Pancreas (tissue), 10 donors: ENCODE measurements at places on chromosomes 6 and 20.
A peak's percentile ranks its signal among the peaks of the same experiment; 100 is the strongest.

DNA sequence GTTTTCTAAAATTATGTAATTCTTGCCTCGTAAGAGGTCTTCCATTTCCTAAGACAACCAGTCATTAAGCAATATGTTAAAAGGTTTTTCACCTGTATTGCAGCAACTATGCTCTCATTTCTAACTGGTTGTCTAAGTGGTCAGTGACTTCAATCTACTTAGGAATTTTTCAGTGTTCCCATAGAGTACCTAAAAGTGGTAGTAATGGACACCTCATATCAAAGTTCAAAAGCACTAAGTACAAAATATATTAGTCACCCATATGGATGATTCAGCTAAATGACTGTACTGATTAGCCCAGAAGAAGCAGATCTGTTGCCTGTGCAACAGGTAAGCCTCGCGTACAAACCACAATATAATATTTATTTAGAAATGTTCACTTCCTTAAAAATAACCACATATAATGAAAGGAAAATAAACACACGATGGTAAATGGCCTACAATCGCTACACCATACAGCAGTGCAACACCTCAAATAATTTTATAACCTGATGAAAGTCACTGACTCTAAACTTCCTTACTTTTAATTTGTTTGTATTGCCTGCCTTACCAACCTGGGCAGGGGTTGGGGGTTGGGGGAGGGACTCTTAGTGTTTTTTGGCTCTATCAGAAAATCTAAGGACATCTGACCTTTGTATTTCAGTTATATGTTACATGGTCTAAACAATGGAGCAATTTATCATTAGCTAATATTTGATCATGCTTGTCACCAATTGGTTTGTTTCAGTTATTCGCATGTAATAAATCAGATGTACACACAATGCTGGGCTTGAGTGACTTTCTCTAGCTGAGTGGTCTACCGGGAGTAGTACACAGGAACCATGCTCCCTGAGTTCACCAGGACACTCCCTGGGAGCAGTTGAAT is 105.9 kb downstream of the HIVEP2 start:
- no peak for DNase-seq
- peak overlapping the region; percentile 7 for H3K27ac ChIP-seq
- H3K4me3 ChIP-seq: no peak overlapping the region
- H3K27me3 ChIP-seq: no peaks in the 10 kb centered on the region

DNA sequence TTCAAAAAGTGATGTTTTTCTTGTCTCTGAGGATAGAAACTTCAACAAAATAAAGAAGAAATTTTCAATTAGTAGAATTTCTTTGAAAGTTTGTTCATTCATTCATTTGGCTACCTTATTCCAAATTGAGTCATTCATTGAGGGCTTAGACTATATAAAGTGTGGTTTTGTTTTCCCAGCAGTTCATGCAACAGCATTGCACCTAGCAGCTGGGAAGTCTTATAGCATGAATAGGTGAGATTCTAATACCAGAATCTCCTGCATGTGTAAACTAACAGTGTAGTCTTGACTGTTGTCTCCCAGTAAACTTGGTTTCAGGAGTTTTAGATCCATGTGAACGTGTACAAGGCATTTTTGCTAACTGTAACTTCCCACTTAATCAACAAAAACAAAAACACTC is 7.1 kb downstream of the ESR1 start:
- H3K36me3 ChIP-seq: no peaks in the 10 kb centered on the region
- H3K4me1 ChIP-seq: no peaks in the 10 kb centered on the region
- DNase-seq: no peak
- H3K4me3 ChIP-seq: no peak overlapping the region

DNA sequence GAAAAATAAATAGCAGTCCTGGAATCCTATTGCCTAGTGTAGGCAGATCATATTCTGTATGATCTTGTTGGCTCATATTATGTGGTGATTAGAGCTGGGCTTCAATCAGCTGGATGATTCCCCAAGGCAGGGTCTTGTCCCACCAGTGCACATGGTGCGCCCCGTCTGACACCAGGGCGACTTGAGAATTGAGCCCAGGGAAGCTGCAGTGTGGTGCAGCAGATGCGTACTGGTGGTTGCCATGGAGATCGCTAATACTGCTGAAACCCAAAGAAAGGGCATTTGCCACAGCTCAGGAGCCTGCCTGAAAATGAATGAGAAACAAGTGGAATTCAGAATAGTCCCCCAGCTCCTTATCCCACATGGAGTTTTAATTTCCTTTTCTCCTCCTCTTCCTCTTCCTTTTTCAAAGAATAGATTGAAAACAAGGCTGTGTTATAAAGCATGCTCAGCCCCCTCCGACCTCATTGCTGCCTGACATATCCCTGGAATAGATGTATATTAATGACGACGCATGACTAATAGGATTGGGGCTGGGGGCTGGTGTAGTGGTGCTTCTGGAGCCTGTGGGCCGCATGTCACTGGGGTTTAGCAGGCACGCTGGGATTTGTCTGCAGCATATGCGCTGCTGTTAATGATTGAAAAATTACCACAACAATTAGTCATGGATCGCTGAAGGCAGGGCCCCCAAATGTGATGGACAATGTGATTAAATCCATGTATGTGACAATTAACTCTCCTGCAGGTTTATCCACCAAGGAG is 210.5 kb downstream of the FARS2 start:
- no peaks in the 10 kb centered on the region for H3K4me1 ChIP-seq
- no peaks in the 10 kb centered on the region for H3K27me3 ChIP-seq
- H3K4me3 ChIP-seq: no peak overlapping the region
- H3K36me3 ChIP-seq: no peaks in the 10 kb centered on the region

DNA sequence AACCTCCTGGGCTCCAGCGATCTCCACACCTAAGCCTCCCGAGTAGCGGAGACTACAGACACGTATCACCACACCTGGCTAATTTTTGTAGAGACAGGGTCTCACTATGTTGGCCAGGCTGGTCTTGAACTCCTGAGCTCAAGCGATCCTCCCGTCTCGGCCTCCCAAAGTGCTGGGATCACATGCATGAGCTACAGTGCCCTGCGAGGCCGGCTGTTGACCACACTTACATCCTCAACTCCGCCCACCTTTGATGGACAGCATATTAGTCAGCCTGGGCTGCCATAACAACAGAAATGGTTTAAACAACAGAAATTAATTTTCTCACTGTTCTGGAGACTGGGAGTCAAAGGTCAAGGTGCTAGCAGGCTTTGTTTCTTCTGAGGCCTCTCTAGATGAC is 107.7 kb downstream of the JPH2 start:
- H3K27me3 ChIP-seq: no peaks in the 10 kb centered on the region
- H3K36me3 ChIP-seq: no peaks in the 10 kb centered on the region
- H3K27ac ChIP-seq: no peak overlapping the region
- H3K4me3 ChIP-seq: no peak overlapping the region
- no peak for DNase-seq
- no peaks in the 10 kb centered on the region for H3K4me1 ChIP-seq

GRCh38 chr20:50321797-50322480 is 131.3 kb downstream of the CEBPB start:
- H3K4me1 ChIP-seq: peaks cover 13% of the 10 kb centered on the region
- no peaks in the 10 kb centered on the region for H3K36me3 ChIP-seq
- no peak overlapping the region for H3K4me3 ChIP-seq
- no peaks in the 10 kb centered on the region for H3K27me3 ChIP-seq
- DNase-seq: no peak
- peak overlapping the region; percentile 61 for H3K27ac ChIP-seq

DNA sequence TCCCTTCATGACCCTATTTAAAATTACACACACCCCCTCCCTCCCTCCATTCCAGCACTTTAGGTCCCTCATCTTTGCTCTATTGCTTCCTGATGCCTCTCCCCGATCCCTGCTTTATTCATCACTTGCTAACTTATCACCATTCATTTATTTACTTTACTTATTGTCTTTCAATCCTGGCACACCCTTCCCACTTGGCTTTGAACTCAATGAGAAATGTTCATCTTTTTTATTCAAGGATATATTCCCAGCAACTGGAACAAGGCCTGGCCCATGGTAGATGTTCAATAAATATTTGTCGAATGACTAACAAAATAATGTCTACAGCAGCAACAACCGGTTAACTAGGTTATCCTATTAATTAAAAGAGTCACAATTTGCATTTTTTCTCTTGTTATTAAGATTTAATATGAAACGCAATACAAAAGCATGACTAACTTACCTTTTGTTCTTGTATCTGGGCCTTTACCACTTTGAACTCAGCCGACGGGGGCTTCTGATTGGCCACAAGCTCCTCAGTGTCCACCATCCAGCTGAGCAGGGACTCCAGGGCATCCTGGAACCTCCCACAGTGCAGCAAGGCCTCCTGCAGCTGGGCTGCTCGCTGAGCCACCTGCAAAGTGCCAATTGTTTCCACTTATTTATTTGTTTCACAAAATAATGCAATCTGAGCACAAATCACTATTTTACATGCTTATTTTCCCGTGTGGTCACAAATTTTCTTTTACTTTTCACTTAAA is 107.8 kb downstream of the DST start:
- H3K36me3 ChIP-seq: no peaks in the 10 kb centered on the region
- no peak overlapping the region for H3K4me3 ChIP-seq
- peaks cover 40% of the 10 kb centered on the region for H3K4me1 ChIP-seq
- no peak for DNase-seq

DNA sequence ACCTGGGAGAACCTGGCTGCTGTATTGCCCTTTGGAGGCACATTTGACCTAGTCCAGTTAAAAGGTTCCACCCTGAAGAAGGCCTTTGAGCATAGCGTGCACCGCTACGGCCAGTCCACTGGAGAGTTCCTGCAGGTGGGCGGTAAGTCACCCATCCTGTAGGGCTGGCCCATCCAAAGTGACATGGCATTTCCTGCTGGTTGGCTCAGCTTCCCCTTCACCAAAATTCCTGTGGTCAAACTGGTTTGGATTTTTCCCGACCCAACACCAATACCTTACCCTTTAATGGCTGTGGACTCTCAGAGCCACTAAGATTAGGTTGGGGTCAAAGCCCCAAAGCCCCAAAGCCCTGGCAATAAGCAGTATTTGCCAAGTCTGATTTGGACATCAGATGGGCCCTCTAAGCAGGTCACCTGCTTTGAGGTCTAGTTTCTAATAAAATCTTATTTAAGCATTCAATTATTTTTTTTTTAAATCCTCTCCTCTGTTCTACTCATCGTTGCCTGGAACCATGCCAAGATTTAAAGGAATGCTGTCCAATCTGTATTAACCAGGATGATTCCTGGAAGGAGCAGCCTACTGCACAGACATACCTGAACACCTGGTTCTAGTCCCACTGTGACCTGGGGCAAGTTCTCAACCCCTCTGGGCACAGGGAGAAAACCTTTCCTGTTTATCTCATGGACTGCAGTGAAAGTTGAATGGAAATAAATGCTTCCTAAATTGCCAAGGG is 40.8 kb downstream of the NT5E start:
- no peaks in the 10 kb centered on the region for H3K4me1 ChIP-seq
- DNase-seq: no peak
- H3K27ac ChIP-seq: no peak overlapping the region
- no peak overlapping the region for H3K4me3 ChIP-seq
- H3K27me3 ChIP-seq: no peaks in the 10 kb centered on the region
- no peaks in the 10 kb centered on the region for H3K36me3 ChIP-seq

- no peak overlapping the region for H3K27ac ChIP-seq
- DNase-seq: peak; percentile 39
- no peaks in the 10 kb centered on the region for H3K36me3 ChIP-seq
- no peaks in the 10 kb centered on the region for H3K27me3 ChIP-seq
Observed at GRCh38 chr6:3294921-3295871, 36.4 kb downstream of the PSMG4 start.

GRCh38 chr6:41256383-41256782 is 28.2 kb downstream of the TREML4 start:
- no peaks in the 10 kb centered on the region for H3K27me3 ChIP-seq
- no peaks in the 10 kb centered on the region for H3K36me3 ChIP-seq
- no peaks in the 10 kb centered on the region for H3K4me1 ChIP-seq
- no peak overlapping the region for H3K4me3 ChIP-seq
- DNase-seq: no peak

GRCh38 chr6:150343434-150343833 is 25.4 kb upstream of the IYD start:
- no peaks in the 10 kb centered on the region for H3K27me3 ChIP-seq
- no peak for DNase-seq
- H3K4me3 ChIP-seq: no peak overlapping the region
- H3K4me1 ChIP-seq: no peaks in the 10 kb centered on the region

DNA sequence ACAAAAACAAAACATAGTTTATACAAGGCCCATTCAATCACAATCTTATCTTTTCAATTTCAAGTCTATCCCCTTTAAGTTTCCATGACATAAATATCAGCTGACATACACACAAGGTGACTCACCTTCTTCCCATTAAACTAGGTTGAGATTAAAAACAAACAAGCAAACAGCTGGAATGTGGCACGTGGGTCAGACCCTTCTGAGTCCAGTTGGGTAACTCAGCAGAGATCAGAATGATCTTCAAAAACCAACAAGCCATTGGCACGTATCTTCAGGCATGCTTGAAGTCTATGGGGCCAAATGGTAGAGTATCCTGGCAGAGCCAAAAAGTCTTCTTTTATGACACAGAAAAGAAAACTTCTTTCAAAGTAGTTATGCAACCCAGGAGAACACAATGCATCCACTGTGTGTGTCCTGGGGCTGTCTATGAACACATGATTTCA is 603.5 kb upstream of the CITED2 start:
- no peaks in the 10 kb centered on the region for H3K27me3 ChIP-seq
- peak; percentile 17 for DNase-seq
- H3K36me3 ChIP-seq: no peaks in the 10 kb centered on the region

- H3K27ac ChIP-seq: no peak overlapping the region
- H3K4me1 ChIP-seq: no peaks in the 10 kb centered on the region
- DNase-seq: no peak
- no peak overlapping the region for H3K4me3 ChIP-seq
Observed at GRCh38 chr20:58749979-58750378, 57.4 kb downstream of the NPEPL1 start.

- H3K27me3 ChIP-seq: no peaks in the 10 kb centered on the region
- peak overlapping the region; percentile 12 for H3K27ac ChIP-seq
- no peak for DNase-seq
- no peaks in the 10 kb centered on the region for H3K36me3 ChIP-seq
Observed at GRCh38 chr6:37029249-37029971, 24.0 kb downstream of the FGD2 start.

GRCh38 chr6:33277663-33278391 is 904 bp downstream of the B3GALT4 start:
- peak overlapping the region; percentile 66 for H3K27ac ChIP-seq
- H3K27me3 ChIP-seq: no peaks in the 10 kb centered on the region
- peak overlapping the region; percentile 39 for H3K4me3 ChIP-seq
- DNase-seq: peak; percentile 32
- peaks cover 15% of the 10 kb centered on the region for H3K36me3 ChIP-seq
- H3K4me1 ChIP-seq: peaks cover 16% of the 10 kb centered on the region

GRCh38 chr6:66896415-66896814 is 1189.4 kb upstream of the EYS start:
- H3K27me3 ChIP-seq: no peaks in the 10 kb centered on the region
- DNase-seq: no peak
- H3K36me3 ChIP-seq: no peaks in the 10 kb centered on the region
- H3K27ac ChIP-seq: no peak overlapping the region
